ENCODE measurements at places on chromosomes 7 and 10.
A peak's percentile ranks its signal among the peaks of the same experiment; 100 is the strongest.

DNA sequence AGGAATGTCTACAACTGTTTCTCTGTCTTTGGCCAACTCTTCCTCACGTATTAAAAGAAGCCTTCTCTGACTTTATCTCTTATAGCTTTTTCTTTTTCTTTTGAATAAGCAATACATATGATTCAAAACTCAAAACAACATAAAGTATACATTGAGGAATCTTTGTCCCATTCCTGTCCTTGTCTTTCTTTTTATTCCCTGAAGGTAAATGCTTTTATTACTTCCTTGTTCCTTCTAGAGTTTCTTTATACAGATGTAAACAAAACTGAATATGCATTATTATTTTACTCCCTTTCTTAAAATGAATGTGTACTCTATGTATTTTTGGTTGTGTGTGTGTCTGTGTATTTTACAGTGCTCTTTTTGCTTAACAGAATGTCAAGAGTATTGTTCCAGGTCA lies 170.1 kb downstream of the CHN2 start:
- DNase-seq = no peak

DNA sequence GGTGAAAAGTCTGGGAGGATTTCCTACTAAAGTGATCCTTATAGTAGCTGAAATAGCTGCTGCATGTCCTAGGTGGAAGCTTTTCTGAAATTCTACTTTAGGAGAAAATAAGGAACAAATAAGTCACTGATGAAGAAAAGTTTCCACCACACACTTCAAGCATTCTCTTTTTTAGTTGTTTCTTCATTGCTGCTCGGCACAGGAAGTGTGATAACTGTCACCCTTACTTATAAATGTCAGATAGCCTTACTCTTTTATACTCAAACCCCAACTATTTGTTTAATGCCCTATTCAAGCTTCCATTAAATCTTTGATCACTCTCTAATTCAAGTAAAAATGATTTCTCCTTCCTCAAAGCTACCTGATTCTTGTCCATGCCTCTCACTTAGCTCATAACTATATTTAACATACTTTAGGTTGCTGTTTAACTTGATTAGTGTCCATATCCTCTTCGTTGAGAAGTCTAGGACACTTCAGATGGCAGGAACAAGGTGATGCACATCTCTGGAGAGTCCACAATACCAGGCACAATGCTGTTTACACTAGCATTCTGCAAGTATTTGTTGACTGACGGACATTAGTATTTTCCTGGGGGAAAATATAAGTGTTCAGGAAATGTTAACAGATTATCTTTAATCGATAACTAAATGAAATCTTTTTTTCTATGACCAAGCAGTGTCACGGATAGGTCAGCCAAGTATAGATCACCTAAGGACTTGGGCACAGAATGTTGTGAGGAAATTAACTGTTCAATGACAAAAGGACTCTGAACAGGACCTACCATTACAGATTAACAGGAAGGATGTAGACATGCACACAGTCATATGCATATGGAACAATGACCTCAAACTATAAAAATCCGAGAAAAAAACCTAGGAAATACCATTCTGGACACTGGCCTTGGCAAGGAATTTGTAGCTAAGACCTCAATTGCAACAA lies 67.4 kb downstream of the ZNF438 start:
- no peak for DNase-seq

DNA sequence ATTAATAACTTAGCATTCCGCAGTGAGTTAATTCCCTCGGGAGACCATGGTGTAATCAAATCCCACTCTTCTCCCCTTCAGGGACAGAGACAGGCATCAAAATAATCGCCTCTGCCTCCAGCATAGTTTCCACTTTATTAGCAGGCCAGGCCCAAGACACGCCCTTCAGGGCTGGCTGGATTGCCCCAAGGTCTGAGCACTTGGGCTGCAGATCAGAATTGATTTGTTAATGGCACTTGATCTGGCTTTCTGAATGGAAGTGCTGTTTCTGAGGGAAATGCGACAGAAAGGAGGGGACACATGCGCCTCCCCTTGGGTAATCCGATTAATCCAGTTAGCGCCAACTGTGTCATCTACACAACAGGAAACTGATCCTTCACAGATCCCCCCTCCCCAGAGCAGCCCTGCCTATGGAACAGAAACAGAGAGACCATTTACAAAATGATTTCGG lies 15.6 kb downstream of the CHAT start:
- DNase-seq = no peak

- no peak for DNase-seq
These were observed 542.4 kb downstream of the ACTR3B start for GRCh38 chr7:153301936-153302335.

DNA sequence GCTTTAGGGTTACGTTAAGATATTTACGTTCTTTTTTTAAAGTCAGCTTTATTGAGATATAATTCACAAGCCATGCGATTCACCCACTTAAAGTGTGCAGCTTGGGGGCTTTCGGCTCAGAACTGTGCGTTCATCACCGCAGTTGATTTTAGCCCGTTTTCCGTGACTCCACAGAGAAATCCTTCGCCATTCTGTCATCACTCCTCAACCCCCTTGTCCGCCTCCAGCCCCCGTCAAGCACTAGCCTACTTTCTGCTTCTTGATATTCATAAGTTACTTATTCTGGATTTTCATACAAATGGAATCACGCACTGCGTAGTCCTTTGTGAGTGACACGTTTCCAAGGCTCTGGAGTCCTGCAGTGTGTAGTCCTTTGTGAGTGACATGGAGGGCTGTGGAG lies 20.4 kb downstream of the FAM20C start:
- no peak for DNase-seq

GRCh38 chr10:123553810-123554430 lies 112.2 kb upstream of the GPR26 start:
- no peak for DNase-seq

GRCh38 chr7:22653951-22654350 lies 73.0 kb upstream of the IL6 start:
- no peak for DNase-seq

GRCh38 chr10:133030781-133031180 lies 56.9 kb upstream of the ADGRA1 start:
- DNase-seq = no peak

- DNase-seq = peak; percentile 12
These were observed 2.7 kb upstream of the SYPL1 start for GRCh38 chr7:106114716-106115383.
